ENCODE measurements at places on chromosomes 2 and 18. TPM values are rescaled to one million over a fixed set of nuclear protein-coding genes. Genes with fewer than 3 reads are reported as not detected.

RNASEH1 gene
- 17.3 TPM for total RNA-seq

DNA sequence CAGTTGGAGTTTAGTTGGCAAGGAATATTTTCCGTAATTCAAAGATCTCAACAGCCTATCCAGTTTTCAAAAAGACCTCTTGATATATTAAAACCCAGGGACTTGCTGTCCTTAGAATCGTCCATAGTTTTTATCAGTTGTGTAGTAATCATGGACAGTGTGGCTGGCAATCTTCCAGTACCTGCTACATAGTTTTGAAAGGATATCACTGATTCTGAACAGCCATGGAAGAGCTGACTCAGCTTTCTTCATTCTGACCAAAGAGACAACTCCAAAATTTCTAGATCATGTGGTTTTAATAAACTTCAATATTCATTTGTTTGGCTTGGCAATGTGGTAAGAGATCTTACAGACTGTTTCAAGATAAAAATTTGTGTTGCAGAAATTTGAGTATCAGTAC is 616.7 kb downstream of the TDRD15 start:
- no peak for DNase-seq

- no peak for DNase-seq
Observed at GRCh38 chr2:196066291-196067087, 2.1 kb downstream of the DNAH7 start.

GRCh38 chr18:63105636-63106316 is 213.8 kb downstream of the BCL2 start:
- no peak for DNase-seq

DNA sequence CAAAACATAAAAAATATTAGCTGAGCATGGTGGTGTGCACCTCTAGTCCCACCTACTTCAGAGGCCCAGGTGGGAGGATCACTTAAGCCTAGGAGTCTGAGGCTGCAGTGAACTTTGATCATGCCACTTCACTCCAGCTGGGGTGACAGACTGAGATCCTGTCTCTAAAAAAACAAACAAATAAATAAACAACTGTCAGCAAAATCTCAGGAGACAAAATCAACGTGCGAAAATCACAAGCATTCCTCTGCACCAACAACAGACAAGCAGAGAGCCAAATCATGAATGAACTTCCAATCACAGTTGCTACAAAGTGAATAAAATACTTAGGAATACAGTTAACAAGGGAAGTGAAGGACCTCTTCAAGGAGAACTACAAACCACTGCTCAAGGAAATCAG is 58.8 kb downstream of the TBR1 start:
- DNase-seq, result no peak

DNA sequence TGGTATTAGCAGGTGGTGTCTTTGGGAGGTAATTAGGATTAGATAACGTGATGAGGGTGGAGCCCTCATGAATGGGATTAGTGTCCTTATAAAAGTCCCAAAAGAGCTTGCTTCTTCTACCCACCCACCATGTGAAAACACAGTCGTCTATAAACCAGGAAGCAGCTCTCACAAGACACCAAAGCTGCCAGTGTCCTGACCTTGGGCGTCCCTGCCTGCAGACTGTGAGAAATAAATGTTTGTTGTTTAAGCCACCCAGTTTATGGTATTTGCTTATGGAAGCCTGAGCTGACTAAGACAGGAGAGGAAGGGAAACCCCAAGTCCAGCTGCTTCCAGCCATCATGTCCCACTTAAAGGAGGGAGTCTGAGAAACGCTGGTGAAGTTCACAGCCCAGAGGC is 13.6 kb downstream of the ADI1 start:
- no peak for DNase-seq

GRCh38 chr2:217290467-217290866 is 430.6 kb upstream of the TNP1 start:
- DNase-seq, result no peak

- DNase-seq, result no peak
Observed at GRCh38 chr2:131588152-131588873, 60.6 kb downstream of the CCDC74A start.

Measured in left cardiac atrium (tissue), 4 donors.